ENCODE measurements at places on chromosomes 2 and 18.

GRCh38 chr2:204110338-204110741 is 173.8 kb downstream of the ICOS start:
- no peak for DNase-seq

GRCh38 chr2:239178954-239179353 is 221.9 kb downstream of the HDAC4 start:
- no peak for DNase-seq

DNA sequence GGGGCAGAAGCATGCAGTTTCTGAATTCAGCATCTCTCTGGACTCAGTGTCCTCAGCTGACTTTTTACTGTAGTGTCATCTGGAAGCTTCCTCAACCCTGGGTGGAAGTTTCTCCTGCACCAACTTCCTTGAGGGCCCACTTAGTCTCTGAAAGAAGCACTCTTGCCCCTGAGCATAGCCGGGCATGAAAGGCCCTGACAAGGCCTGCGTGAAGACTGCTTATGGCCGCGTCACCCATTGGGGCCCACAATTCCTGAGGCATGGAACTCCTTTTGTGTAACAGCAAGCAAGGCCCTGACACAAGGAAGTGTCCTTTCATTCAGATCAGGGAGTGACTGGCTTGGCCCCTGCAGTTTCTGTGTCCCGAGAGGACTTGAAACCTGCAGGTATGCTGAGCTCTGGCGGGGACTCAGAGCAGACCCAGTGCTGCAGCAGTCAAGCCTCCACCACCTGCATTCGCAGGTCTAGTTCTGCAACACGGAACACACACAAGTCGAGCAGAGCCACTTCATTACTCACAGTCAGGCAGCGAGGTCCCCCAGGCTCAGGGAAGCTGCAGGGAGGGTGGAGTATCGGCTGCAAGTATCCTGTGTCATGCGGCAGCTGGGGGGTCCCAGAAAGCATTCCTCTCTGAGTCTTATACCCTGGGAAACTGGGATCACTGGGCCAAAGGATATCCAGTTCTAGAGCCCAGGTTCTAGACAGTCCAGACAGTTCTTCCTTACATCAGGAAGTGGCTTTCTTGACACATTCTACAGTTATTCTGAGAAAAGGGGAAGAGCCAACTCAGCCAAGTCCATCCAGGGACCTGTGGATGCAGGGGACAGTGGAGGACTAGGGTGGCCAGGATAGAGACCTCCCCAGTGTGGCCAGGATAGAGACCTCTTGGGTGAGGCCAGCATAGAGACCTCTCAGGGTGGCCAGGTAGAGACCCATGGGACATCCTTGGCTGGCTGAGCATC is 35.6 kb upstream of the PRLH start:
- DNase-seq: no peak

DNA sequence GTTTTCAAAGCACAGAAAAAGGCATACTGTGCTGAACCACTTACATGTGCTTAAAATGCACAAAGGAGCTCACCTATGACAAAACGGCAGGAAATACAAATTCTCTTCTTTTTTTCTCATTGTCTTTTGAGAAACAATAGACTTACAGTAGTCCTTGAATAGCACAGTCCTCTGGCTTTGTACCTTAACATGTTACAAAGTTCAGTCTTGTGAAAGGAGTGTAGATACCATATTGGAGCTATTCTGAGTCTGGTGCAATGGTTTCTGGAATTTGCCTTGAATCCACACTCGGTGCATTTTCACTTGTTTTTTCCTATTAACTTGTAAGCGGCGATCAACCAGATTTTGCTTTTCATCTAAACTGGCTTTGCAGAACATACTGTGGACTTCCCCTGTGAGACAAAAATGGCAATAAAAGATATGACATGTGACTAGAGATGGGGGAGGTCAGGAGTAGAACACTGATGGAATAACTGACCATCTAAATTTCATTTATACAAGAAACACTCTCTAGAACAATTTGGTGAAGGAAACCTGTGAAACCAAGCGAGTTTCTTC is 109.7 kb downstream of the METTL8 start:
- no peak for DNase-seq

DNA sequence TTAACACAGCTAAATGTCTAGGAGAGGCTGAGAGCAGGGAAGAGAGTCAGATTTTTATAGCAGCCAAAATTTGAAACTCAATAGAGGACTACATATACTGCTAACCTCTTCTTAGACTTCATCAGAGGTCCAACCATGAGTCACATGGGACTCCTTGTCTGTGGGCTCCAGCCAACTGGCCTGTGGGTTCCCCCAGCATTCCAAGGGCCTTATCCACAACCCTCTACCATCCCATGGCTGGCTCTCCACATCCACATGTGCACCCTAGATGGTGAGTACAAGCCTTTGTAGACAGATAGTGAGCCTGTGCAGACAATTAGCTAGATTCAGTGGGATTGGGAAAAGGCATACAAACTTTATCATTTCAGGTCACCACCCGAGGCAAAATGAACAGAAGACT is 901.9 kb upstream of the ZEB2 start:
- no peak for DNase-seq

DNA sequence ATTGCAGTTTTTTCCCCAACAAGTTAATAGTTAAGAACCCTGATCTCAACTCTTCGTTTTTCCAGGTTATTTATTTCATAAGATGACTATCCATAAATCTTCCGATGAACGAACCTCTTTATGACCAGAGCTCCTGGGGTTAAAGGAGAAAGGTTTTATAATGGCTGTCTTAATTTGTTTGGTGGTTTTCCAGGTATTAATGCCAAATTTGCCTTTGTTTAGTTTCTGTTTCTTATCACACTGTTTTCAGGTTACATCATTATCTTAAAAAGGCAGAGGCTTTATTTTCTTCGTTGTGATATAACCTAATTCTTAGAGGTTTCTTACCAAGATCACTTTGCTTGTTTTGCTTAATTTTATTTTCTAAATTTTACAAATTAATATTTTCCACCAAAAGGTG is 10.1 kb downstream of the ZNF638 start:
- DNase-seq: no peak

DNA sequence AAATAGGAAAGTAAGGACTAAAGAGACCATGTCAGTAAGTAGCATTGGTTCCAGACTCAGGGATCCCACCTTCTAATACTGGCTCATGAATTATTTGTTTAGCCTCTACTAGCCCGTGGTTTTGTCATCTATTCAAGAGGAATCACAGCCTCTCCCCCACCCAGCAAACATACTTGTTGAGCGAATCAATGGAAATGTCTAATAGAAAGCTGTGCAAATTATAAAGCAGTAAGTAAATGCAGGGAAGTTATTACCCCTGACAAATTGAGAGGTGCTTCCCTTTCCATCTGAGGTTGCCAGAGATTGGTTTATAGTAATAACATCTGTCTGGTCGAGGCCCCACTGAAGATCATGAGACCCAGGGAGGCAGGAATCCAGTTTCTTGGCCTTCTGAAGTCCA is 219.3 kb upstream of the OSR1 start:
- DNase-seq: no peak

DNA sequence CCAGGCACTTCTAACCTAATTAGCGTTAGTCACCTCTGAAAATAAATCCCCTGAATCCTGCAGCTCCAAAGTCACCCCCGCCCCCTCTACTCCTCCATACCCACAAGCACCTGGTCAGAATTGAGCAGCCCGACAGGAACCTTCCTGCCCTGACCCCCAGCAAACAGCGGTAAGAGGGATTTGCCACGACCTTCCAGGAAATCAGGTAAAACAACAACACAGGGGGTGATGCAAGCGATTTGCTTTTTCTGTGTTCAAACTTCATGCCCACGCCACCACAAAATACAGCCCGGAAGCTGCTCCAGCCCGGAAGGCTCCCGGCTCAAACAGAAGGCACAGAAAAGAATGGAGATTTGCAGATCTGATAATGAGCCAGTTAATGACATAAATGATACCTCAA is 367.1 kb downstream of the GPD2 start:
- DNase-seq: no peak

DNA sequence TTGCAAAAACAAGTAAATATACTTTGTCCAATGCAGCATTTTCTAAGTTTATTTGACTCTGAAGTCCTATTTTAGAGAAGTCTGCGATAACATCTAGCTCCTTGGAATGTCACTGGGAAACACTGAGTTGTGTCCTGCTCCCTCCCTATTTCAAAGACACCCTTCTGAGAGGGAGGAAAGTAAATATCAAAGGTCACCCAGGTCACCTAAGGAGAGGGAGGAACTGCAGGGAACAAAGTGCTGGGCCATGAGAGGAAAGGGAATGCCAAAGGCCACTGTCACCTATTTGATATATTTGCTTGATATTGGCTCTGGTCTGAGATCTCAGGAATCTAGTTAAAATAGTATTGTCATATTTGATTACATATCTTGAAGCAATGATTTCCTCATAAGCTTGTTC is 201.3 kb downstream of the GCA start:
- no peak for DNase-seq

- DNase-seq: no peak
Measured at GRCh38 chr2:221731432-221732145, 159.5 kb upstream of the EPHA4 start.

DNA sequence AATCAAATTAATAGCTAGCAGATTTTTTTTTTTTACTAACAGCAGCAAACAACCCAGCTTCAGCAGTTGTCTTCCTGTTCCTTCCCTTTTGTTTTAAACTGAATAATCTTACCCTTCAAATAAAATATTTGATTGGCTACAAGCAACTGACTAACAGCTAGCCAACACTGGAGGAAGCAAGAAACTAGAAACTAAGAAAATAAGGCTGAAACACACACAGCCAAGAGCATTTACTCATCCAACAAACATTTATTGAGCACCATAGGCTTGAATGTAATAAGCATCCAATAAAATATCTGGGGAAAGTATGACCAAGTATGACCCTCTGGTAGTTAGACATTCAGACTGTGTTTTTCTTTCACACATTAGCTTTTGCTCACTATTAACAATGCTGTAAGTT is 189.2 kb downstream of the CD226 start:
- no peak for DNase-seq

DNA sequence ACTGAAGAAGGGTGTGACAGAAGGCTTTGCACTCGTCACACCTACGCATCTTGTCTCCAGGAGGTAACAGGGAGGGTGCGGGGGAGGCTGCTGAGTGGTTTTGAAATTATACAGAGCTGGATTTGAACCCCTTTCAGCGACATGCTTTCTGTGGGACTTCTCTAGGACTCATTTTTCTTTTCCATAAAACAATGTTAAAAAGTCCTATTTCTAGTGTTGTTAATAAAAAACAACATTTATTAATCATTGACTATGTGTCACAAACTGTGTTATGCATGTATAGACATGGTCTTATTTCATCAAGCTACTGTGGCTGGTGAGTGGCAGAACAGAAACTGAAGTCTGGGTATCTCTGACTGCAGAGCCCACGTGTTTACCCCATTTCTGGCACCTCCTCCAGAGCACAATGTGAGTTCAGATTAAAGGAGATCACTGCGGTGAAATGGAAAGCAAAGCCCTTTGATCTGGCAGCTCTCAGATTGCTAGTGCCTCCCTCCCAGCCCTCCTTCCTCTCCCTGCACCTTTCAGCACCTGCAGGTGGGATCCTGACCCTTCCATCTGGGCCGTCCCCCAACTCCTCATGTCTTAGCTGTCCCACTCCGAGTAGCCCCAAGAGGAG is 315.5 kb upstream of the MYT1L start:
- DNase-seq: no peak

GRCh38 chr2:108454440-108454839 is 5.4 kb downstream of the GCC2 start:
- no peak for DNase-seq

DNA sequence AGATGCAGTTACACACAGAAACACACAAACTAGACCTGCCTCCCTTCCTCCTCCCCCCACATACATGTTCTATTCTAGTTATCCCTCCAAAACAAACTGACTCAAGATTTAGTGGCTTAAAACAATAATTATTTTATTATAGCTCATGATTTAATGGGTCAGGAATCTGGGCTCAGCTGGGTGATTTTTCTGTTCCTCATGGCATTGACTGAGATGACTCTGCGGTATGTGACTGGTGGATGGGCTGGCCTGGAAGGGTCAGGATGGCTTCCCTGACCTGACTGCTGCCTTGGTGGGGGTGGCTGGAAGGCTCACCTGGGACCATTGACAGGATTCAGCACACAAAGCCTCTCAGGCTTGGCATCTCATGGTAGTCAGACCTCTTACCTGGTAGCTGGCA is 33.7 kb upstream of the NTSR2 start:
- DNase-seq: no peak

DNA sequence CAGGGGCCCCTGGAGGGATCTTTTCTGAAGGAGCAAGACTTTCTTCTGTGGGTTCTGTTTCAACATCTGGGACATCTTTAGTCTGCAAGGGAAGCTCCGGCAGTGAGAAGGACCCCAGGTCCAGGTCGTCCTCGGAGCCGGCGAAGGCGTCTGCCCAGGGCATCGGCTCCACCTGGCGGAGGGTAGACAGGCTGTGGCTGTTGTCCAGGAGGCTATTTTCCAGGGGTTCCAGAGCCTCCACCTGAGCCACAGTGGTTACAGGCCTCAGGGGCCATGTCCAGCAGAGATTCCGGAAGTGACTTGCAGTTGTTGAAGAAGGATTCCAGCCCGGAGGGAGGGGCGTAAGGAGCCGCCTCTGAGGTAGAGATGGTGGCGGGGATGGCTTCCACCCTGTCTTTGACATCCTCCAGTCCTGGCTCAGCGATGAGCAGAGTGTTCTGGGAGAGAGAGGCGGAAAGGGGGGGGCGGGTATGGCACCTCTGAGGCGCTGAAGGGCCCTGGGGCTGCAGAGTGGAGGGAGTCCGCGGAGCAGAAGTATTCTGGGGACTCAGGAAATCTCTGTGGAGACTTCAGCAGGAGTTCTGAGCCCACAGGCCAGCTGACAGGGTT is 891.3 kb upstream of the LRRTM1 start:
- DNase-seq: no peak

- DNase-seq: no peak
Measured at GRCh38 chr2:203814661-203815540, 52.7 kb upstream of the CTLA4 start.
